ENCODE measurements at places on chromosomes 2 and 18. TPM values are rescaled to one million over a fixed set of nuclear protein-coding genes. Genes with fewer than 3 reads are reported as not detected.
A peak's percentile ranks its signal among the peaks of the same experiment; 100 is the strongest.

GRCh38 chr18:54647176-54647575 lies 56.1 kb downstream of the DYNAP start:
- no peak for DNase-seq

GRCh38 chr2:232240906-232241305 lies 137.6 kb upstream of the ALPP start:
- no peak for DNase-seq

DNA sequence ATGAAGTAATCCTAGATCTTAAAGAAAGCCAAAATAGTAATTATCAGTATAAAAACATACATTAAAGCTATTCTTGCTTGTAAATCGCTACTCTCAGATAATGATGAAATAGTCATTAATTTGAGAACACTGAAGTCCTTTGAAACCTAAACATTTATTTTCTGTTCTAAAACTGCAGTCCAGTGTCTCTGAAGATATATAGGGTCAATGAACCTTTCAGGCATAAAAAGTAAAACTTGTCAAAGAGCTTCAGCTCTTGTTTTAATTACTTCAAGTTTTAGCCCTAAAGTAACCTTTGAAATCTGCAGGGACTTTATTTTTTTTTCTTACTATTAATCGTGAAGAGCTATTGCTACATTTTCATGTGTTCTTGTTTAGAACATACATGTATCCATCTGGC lies 116.3 kb downstream of the KYNU start:
- no peak for DNase-seq

- DNase-seq, result peak; percentile 78
Observed at GRCh38 chr2:18900691-18901141, 311.3 kb upstream of the NT5C1B start.

Gene DUSP2
- total RNA-seq, result 3.3 TPM

Gene INPP5D
- total RNA-seq, result under 0.01 TPM

Gene POMC
- 0.59 TPM for total RNA-seq
